Activated CD8-positive, alpha-beta memory T cell treated with anti-CD3 and anti-CD28 coated beads, Interleukin-2, amount 50 U/mL, for 48 hours (primary cell): ENCODE measurements at places on chromosomes 7 and 10.

GRCh38 chr10:94066411-94066810 lies 72.7 kb downstream of the PLCE1 start:
- no peak for DNase-seq

DNA sequence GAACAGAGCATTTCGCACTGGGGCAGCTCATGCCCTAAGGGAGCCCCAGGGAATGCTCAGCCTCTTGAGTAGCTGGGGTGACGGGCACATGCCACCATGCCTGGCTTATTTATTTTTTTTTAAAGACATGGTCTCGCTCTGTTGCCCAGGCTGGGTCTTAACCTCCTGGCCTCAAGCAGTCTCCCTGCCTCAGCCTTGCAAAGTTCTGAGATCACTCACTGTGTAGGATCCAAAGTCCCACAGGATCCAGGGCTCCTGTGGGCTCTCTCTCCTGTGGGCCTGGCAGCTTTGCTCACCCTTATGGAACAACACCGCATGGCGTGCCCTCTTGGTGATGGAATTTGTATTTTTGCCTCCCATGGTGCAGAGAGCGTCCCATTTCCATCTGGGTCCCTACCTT lies 34.0 kb downstream of the TMEM120A start:
- DNase-seq = no peak

DNA sequence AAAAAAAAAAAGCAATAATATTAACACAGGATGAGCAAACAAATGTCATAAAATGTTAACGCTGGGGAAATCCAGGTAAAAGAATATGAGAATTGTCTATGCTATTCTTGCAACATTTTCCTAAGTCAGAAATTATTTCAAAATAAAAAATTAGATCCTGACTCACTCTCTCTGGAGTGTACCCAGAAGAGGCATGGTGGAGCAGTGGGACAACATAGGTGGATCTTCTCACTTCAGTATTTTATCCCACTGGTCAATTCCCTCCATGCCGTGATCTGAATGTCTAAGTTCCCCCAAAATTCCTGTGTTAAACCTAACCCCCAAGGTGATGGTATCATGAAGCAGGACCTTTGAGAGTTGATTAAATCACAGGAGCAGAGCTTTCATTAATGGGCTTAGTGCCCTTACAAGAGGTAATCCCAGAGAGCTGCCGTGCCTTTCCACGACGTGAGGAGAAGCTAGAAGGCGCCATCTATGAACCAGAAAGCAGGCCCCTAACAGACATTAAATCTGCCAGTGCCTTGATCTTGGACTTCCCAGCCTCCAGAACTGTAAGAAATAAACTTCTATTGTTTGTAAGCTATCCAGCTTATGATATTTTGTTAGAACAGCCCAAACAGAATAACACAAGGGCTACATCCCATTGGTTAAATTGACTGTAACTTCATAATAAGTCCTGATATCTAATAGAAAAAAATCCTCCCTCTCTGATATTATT lies 35.2 kb downstream of the USP6NL start:
- DNase-seq = no peak

- no peak for DNase-seq
These were observed 61.6 kb upstream of the PHF14 start for GRCh38 chr7:10912077-10912476.

- peak; percentile 70 for DNase-seq
These were observed at the start of gene UBTD1 for GRCh38 chr10:97498841-97499560. UBTD1 (plus strand) TSS chr10:97498924; CDS start chr10:97499204, 280 bp downstream.
